ENCODE measurements at places on chromosomes 7 and 10. TPM values are rescaled to one million over a fixed set of nuclear protein-coding genes. Genes with fewer than 3 reads are reported as not detected.
A peak's percentile ranks its signal among the peaks of the same experiment; 100 is the strongest.

DNA sequence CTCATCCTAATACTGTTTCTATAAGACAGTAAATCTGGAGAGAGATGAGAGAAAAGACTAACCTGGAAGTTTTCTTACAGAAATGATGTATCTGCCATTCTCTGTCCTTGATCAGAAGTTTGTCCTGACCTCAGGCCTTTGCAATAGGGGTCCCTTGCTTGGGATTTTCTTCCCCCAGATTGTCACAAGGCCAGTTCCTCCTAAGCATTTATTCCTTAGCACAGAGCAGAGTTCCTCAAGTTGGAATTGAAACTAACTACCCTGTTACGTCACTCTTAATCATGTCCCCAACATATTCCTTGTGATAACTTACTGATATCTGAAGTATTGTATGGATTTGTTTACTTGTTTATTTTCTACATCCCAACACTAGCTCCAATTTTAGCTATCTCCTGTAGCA, 202.1 kb downstream of the COBL start:
- DNase-seq, result no peak

- no peak for DNase-seq
Observed at GRCh38 chr7:2299131-2299829, 15.0 kb downstream of the SNX8 start.

The MBL2 gene
- total RNA-seq, result not detected

DNA sequence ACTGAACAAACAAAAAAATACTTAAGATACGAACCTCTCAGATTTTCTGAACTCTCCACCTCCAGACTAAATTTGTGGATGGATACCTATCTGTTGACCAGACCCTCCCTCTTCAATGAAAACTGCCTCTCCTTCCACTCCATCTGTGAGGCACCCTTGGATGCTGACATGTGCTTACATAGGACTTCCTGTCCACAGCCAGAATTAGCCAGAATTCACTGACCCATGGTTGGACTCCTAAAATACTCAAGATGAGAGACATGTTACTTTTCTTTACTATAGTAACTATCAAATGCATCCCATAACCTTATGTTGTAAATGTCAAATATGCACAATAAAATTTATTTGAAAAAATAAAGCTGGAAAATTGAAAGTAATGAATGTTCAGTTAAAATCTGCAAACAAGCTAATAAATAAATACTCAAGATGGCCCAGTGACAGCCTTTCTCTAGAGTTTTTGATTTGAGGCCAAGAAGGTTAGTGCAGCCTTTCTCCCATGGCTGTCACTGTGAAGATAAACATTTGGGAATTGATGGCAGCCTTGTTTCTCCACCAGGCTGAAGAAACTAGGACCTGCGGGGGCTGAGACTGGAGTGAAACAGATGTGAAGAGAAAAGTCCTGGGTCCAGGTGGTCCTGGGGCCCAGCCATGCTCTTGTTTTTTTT, 287.0 kb downstream of the ZEB1 start:
- DNase-seq, result no peak

DNA sequence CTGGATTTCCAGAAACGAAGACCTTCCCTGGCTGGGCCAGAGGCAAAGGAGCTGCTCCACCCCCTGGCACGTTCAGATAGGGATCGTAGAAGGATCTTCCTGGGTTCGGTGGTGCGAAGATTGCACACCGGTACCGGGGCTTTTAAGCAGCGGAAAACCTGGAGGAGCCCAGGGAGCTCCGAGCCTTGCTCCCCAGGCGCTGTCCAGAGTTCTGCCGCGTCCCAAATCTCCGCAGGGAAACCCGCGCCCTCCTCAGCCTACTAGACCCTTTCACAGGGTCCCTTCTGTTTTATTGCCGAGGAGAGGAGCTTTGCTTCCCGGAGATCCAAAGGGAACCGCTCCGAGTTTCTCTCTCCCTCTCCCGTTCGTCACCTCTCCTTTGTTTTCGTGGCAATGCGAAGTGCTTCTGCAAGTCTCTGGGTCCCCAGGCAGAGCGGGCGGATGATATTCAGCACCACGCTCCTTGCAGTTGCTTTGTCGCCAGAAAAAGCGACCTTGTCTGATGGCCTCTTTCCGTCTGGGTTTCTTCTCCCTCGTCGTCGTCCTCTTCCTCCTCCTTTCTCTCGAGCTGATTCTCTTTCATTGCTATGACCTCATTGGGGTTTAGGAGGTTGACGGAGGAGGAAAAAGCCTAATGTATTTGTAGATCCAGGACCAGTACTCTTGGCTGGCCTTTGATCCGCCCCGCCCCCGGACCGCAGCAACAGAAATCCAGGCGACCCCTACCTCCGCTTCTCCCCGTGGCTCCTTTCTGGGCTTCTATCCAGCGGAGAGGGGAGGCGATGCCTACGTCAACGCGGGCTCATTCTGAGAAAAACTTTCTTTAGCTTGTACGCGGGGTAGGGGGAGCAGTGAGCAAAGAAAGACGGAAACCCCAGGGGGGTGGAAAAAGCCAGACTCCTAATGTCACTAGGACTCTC, at the start of gene TMEM196:
Gene TMEM196, minus strand, starts transcription at position 777 of the 920 bp plus-strand sequence. CDS start 921 bp downstream, outside the sequence.
- DNase-seq, result peak; percentile 21

The ADAM8 gene
- total RNA-seq, result 1.2 TPM

The CRYGN gene
- total RNA-seq, result 0.13 TPM

The AGR2 gene
- total RNA-seq, result not detected

- no peak for DNase-seq
Observed at GRCh38 chr10:97065686-97066660, 119.8 kb downstream of the SLIT1 start.

The DKK1 gene
- 0.28 TPM for total RNA-seq

The VGF gene
- total RNA-seq, result 14.4 TPM

- peak; percentile 9 for DNase-seq
Observed at GRCh38 chr7:68980011-68980410, 618.3 kb upstream of the AUTS2 start.

DNA sequence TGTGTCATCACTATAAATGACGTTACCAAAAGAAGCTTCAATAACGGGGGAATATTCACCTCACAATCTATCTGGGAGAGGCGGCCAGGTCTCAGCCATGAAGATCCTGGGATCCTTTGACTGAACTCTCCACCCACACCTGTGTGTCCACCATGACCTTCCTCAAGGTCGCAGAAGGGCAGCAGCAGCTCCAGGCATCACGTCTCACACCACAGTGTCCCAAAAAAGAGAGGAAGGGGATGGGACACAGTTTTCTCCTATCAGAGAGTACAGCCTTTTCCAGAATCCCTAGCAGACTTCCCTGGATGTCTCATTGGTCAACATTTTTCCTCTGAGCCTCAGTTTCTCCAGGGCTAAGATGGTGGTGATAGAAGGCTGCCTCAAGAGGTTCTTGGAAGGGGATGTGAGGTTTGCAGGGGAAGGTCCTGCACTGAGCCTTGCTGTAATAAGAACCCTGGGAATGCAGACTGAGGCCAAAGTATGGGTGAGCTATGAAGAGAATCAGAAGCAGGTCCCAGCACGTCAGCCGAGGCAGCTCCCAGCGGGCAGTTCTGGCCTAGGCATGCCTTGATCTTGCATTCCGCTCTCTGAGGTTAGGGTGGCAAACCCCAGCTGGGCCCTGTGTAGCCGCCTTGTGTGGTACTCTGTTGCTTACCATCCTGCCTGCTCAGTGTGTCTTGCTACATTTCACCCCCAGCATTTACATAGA, 63.8 kb downstream of the COL26A1 start:
- no peak for DNase-seq

- DNase-seq, result peak; percentile 8
Observed at GRCh38 chr7:11638011-11638774, 193.8 kb downstream of the THSD7A start.

DNA sequence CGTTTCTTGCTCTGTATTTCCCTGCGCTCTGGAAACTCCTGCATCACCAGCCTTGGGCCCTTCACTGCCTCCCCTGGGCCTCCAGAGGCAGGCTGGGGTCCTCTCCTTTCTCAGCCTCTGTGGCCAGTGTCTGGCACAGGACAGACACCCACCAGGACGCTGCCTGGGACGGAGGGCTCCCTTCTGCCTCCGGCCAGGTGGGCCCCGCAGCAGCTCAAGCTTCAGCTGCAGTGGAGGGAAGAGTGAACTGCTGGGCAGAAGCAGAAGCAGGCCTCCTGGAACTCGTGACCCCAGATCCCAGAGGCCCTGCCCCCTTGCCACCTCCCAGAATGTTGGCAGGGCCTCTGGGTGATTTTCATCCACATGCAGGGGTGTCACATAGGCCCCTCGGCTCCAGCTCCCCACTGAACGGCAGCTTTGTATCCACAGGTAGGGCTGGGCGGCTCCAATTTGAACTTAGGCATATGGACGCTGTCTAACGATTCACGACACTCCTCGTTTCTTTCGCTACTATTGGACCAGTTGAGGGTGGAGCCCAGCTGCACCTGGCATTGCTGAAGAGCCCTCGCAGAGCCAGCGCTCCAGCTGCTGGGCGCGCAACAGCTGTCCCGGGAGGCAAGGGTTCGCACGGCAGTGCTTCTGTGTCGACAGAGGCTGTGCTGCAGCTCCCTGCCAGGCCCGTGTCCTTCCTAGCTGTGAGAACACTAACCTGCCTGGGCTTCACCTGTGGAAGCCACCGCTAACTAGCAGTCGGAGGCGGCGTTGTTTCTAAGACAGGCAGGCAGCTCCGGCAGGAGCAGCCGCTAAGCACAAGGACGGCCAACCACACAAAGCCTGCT, 18.4 kb upstream of the GPR146 start:
- no peak for DNase-seq

DNA sequence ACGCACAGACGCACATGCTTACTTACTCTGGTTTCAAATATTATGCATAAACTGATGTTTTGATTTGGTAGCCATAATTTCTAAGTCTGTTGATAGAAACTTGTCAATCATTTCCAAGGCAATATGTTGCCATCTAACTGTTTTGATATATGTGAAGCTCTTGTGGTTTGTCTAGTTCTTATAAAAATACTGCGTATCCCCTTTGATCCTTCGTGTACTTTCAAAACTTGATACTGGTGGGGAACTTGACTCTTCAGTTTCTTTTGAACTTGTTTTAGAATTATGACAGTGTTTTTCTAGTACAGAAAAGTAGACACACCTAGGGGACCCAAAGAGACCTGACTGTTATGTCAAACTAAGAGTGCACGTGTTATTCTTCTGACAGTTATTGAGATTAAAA, 708.0 kb downstream of the LRMDA start:
- DNase-seq, result no peak

DNA sequence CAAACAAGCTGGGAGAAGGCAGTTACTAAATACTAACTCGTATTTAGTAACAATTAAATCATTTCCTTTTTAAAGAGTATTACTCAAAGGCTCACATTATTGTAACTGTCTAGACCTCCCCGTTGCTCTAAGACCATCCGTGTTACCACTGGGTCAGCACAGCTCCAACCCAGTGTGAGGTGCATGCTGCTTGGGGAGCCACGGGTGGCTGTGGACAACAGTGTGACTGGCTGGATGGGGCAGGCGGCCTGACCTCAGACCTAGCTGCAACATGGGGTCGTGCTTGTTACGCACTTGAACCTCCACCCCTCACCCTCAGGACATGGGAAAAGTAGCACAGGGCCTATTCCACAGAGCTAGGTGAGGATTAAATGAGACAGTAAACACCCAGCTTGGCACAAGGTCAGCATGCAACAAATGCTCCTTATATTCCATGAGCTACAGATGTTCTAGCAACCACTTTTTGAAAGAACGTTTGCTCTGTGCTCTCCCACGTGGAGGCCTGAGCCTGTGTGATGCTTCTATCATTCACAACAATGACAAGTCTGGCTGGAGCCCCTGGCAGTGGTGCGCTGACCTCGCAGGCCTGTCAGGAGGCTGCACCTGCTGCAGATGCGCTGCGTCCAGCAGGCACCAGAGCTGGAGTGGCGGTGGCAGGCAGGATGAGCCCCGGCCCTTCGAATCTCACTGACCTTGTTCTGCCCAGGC, 135.7 kb downstream of the PKD1L1 start:
- no peak for DNase-seq

DNA sequence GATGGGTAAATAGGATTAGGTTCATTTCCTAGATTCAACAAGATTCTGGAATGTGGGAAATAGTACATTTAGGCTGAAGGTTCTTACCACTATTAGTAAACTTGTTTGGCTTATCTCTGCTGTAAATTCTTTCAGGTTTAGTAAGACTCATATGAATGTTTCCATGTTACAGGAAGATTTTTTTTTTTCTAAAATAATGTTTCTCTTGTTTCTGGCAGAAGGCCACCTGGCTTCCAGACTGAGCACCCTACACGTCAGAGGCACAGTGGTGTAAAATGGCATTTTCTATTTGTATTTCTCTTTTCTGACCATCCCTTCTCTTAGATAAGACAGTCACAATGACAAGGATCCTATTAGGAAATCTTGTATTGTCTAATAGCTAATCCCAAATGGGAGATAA, 22.7 kb upstream of the AASS start:
- no peak for DNase-seq

DNA sequence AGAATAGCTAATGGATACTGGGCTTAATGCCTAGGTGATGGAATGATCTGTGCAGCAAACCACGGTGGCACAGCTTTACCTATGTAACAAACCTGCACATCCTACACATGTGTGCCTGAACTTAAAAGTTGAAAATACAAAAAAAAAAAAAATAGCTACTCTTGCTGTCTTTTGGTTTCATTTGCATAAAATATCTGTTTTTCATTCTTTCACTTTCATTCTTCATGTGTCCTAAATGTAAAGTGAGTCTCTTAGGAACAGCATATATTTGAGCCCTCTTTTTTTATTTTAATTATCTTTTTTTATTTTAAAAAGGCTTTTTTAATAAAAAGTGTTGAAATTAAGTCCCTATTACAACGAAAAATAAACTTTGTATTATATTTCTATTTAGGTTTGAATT, 836.1 kb upstream of the KCND2 start:
- DNase-seq, result no peak

- no peak for DNase-seq
Observed at GRCh38 chr10:69146759-69147158, 22.8 kb downstream of the VPS26A start.

The DDX56 gene
- total RNA-seq, result 147 TPM

- peak; percentile 33 for DNase-seq
Observed at GRCh38 chr7:99193527-99194220, 14.2 kb downstream of the KPNA7 start.

The ZKSCAN1 gene
- total RNA-seq, result 69.5 TPM

The NANOS1 gene
- 0.70 TPM for total RNA-seq

GRCh38 chr10:84493361-84493760, 165.0 kb downstream of the CCSER2 start:
- DNase-seq, result no peak

The OR13A1 gene
- not detected for total RNA-seq

DNA sequence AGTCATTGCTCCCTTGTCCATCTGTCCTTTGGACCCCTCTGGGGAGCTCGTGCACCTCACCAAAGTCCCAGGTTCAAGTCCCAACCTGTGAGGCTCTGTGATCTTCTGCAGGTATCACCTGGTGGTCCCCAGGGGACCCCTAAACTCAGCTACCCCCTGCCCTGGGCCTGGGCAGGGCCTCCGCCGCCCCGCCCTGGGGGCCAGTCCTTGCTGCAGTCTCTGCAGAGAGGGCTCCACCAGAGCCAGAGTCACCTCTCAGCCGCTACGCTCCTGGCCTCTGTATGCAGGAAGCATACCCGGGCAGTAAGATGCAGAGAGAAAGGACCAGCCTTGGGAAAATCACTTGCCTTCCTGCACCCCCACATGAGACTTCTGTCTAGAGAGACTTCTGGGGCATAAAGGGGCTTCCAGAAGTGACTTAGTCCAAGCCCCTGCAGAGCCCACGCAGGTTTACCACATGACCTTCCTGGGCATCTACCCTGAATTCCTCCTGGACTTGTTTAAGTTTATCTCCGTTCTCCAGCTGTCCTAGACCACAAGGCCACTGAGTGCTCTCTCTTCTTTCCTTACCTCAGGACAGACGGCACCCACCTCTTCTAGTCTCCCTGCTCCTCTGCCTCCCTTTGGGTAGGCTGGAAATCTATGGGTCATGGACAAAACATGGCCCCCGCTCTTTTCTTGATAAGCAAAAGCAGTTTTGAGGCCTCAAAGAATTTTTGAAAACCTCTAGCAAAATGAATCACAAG, 21.2 kb downstream of the CALML5 start:
- no peak for DNase-seq

GRCh38 chr7:598899-599298, 79.3 kb upstream of the PDGFA start:
- DNase-seq, result no peak
